Activated CD8-positive, alpha-beta T cell treated with anti-CD3 and anti-CD28 coated beads for 36 hours (primary cell): ENCODE measurements at places on chromosomes 5 and 9. TPM values are rescaled to one million over a fixed set of nuclear protein-coding genes. Genes with fewer than 3 reads are reported as not detected.
A peak's percentile ranks its signal among the peaks of the same experiment; 100 is the strongest.

GRCh38 chr5:74040065-74040551 is 414.1 kb downstream of the ARHGEF28 start:
- DNase-seq: no peak

ZSWIM6 gene
- total RNA-seq: 4.4 TPM

DNA sequence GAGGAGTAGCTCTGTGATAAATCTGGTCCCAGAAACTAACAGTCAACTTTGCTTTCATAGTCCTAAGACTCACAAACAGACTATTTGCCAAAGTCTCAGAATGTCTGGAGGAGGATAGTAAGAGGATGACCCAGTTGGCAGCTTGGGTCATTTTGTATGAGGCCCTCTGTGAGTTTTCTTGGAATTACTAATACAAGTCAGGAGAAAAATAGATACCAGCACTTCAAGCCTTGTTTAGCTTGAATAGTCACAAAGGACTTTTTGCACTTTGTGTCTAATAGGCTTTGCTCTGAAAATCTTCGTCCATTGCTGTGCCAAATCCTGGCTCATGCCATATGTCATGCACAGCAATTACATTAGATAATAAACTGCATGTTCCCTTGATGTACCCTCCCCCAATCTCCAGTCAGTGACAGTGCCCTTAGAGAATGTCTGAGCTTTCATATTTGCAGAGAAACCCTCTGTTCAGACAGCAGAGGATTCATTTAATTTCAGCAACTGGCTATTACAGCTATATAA is 612.8 kb downstream of the CSNK1G3 start:
- DNase-seq: no peak

DNA sequence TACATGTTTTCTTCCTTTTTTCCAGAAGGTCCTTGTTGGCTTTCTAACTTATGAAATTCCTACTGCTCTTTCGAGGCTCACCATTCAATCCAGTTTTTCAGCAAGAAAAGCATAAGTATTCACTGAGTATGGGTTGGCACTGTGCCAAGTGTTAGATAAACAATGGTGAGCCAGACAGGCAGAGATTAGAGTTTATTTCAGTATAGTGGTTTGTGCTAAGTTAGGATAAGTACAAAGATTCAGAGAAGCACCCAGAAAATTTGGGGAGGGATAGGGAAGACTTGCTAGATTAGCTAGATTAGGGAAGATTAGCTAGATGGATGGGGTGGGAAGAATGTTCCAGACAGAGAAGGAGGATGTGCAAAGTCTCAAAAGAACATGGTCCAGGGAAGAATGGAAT is 122.9 kb downstream of the OXCT1 start:
- no peak for DNase-seq

DNA sequence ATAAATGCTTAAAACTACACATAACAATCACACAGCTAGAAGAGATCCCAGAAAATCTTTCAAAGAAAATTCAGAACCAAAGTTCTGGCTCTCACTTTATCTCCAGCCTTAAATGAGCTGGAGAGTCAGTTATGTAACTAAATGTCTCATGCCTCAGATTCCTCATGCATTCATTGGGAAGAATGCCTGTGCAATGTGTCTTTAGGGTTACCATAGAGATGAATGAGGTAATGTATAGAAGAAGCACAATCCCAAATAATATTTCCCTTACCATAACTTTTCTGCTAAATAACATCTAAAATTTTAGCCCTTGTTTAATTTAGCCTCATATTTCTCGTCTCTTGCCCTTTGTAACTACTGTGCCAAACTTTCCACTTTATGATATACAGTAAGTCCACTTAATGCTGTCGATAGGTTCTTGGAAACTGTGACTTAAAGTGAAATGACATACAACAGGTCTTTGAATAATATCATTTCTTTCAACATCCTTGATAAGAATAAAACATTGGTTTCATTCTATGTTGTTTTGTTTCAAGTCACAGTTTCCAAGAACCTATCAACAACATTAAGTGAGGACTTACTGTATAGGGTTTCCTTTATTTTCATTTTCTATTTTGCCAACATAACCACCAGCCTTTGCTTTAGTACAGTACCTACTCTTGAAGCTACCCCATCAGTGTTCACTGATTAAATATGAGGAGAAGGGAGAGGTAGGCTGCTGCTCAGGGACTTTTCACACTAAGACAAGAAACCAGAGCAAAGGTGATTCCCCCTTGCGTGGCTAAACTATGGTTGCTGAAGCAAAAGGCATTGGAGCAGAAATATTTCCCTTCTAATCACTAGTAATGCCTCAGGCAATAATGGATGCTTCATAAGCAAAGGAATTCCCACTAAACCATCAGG is 295.7 kb upstream of the PTGER4 start:
- peak; percentile 50 for DNase-seq

GOLM1 gene
- total RNA-seq: 2.7 TPM

DNA sequence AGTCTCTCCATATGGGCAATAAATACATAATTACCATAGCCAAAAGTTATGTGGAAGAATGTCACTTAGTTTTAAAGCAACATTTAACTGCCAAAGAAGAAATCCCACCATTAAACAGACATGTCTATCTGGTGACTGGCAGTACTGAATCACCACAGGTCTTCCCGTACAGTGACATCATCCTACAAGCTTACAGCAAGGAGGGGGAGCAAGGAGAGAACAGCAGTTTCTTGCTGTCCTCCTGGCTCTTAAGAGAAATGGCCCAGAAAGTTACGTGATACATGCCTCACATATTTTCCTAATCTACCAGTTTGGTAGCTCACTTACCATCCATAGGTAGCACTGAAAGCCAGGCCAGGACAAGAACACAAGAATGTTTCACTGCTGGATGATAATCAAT is 671.0 kb downstream of the DMRTA1 start:
- no peak for DNase-seq

FBP2 gene
- total RNA-seq: not detected

DNA sequence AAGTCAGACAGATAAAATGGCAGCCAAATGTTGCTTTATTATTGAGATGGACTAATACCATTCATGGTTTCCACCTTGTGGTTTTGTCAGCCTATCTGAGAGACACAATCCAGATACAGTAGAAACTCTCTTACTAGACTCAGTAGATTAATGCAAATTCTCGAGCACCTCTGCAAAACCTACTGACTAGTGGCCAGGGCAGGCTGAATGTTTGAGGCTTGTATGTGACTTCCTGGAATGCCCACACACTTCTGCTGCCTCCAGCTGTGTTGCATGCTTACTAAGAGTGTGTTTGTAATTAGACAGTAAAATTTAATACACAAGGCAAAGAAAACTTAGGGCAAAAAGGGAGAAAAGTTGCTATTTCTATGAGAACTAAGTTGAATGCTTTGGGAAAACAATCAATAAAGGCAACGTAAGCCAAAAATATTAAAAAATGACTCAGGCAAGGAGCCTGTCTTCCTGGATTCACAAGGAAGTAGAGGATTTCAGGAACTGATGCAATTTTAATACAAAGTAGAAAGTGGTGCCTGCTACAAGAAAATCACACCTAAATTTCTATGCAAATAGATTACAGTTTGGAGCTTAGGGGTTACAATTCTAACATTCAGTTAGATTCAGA is 30.2 kb upstream of the CCNG1 start:
- DNase-seq: no peak

DNA sequence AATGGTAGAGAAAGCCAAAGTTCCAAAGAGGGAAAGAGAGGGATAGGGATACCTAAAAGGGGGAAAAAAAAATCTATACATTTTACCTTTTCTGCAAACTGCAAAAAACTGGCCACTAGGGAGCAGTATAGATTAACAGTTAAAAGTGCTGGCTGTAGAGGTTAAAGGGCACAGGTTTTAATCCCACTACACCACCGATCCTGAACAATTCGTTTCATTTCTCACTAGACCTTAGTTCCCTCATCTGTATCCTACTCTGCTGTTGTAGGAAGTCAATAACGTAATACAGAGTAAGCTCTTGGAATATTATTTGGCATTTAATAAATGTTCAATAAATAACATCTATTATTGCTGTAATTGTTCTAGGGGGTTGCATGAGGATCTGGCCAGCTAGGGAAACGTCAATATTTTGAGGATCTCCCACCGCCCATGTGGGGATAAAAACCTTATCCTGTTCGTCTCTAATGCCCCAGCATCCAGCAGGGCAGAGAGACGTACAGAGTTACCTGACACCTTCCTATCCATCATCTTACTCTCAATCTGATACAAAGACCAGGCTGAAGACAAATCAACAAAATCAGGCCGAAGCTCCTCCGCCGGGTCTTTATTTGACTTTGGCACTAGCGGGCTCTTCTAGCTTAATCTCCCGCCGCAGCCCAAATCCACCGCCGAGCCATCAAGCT is 757 bp downstream of the CDC26 start:
- peak; percentile 36 for DNase-seq

GRCh38 chr9:123425261-123425821 is 69.3 kb downstream of the CRB2 start:
- DNase-seq: no peak

SLC27A6 gene
- not detected for total RNA-seq

GRCh38 chr9:86275962-86276361 is 6.4 kb downstream of the ISCA1 start:
- DNase-seq: no peak

DNA sequence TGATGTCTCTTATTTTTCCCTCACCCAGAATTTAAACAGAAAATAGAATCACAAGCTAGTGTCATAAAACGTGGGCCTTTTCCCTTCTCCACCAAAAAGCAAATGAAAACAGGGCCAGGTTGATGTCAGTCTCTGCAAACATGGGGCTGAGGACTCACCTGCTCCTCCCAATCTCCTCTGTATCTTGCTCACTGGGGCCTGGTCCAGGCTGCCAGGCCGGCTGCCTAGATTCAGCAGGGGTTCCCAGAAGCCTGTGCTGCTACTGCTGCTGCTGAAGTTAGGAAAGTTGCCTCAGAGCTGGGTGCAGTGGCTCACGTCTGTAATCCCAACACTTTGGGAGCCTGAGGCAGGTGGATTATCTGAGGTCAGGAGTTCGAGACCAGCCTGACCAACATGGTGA is 84.3 kb downstream of the PCDH1 start:
- no peak for DNase-seq

SLC4A9 gene
- total RNA-seq: 0.36 TPM

DNA sequence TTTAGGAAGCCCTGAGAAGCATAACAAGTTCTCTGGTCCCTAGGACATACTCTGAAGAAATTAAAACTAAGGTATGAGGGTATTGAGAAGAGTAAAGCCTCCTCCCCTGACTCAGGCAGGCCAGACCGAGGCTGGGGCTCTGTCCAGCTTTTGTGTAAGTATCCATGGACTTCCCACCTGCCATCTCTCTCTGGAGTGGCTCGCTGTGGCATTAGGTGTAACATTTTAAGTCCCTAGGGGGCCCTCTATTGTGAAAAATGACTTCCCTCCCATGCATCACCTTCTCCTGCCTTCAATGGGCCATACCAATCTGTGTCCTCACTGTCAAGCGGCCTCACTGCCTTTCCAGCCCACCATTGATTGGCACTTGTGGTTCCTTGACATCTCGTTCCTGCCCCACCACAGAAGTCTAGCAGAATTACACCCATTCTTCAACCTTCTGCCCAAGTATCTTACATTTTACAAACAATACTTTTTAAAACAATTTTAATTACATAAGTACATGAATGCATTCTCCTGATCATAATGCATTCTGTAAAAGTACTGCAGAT is 205.5 kb downstream of the SLIT3 start:
- DNase-seq: no peak

- peak; percentile 5 for DNase-seq
Measured at GRCh38 chr9:125889112-125889475, 141.9 kb downstream of the PBX3 start.

IFNB1 gene
- total RNA-seq: 0.87 TPM

GRCh38 chr5:143938230-143938629 is 126.3 kb downstream of the HMHB1 start:
- DNase-seq: no peak

DNA sequence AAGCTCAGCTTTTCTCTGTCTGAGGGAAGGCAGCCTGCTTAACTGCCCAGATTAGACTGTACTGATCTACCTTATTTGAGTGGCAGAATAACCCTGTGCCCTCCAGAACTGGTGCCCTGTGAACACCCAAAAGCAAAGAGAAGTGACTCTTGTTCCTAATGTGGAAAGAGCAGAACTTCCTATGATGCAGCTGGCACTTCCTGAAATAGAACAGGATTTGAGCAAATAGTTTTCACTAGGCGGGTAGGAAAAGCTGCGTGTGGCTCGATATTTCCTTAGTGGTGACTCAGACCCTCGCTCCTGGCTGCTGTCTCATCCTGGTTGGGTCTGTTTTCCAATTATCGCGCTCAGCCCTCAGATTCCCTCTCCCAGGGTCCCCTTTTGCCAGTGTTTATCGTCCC is 89.9 kb downstream of the SH3TC2 start:
- DNase-seq: no peak

SHC3 gene
- not detected for total RNA-seq

- no peak for DNase-seq
Measured at GRCh38 chr9:73780916-73781315, 629.3 kb downstream of the ANXA1 start.

DMRT2 gene
- not detected for total RNA-seq

PITX1 gene
- total RNA-seq: 0.20 TPM

DNA sequence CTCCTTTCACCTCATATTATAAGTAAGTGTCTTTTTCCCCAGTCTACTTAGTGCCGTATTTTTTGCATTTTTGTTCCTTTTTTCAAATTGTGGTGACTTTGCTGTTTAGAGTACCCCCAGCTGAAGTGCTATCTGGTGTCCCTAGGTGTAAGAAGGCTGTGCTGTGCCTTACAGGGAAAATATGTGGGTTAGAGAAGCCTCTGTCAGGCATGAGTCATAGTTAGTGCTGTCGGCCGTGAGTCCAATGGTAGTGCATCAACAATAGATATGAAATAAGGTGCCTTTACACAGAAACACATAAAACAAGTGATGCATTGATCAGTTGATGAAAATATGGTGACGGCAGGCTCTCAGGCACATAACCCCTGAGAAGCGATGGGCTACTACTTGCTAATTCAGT is 20.1 kb downstream of the SYK start:
- DNase-seq: no peak

HMGCR gene
- 50.8 TPM for total RNA-seq

ANKDD1B gene
- total RNA-seq: not detected

ZNF474 gene
- not detected for total RNA-seq

CCNJL gene
- total RNA-seq: not detected

SCGB3A2 gene
- not detected for total RNA-seq

DNA sequence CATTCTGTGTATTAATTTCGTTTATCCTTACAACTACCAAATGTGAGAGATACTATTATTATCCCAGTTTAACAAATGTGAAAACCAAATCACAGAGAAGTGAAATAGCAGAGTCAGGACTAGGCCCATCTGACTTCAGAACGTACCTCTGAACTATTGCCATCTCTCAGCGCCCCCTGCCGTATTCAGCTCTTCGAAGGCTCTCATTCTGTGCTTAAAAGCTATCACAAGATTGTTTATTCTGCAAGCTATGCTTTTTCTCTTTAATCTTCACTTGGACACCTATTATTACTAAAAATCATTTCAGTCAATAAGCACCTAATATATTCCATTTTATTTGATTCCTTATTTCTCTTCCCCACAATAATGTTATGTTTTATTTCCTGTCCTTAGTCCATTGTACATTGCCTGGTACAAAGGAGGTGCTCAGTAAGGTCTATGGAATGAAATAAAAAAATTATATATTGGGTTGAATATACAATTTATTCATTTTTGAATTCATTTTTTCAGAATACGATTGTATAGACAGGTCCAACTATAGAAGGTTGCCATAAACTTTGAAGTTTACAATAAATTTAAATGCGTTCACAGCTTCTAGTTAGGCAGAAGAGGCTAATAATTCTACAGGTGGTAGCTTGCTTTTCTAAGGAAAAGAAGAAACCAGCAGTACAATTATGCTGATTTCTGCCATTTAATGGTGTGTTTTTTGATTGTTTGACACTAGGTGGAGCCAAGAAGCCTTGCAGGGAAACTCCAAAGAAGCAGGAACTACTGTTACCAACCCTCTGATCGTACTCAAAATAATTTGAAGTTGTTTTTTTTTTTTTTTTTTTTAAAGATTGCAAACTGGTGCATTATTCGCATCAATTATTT is 202.2 kb upstream of the DMRTA1 start:
- DNase-seq: peak; percentile 61
